ENCODE measurements at places on chromosomes 7 and 10.

- DNase-seq, result no peak
These were observed 28.5 kb downstream of the HSPA12A start for GRCh38 chr10:116713846-116714245.

DNA sequence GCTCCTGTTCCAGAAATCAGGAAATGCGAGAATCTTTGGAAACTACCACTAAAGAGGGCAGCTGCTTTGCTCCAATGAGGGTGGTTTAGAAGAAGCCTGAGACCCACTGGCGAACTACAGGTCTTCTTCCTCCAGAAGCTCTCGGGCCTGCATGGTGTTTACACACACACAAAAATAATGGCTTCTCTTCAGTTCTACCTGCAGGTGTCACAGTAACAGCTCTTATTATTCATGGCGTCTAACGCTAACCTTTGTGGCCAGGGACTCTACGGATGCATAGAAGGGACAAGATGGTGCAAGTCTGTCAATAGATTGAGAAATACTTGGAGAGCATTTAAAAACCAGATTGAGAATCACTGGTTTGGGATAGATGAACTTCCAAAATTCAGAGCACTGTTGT is 22.4 kb downstream of the GPR141 start:
- DNase-seq, result no peak

GRCh38 chr7:24069751-24070150 is 214.2 kb upstream of the NPY start:
- no peak for DNase-seq

GRCh38 chr10:77692782-77693181 is 55.2 kb upstream of the KCNMA1 start:
- DNase-seq, result no peak

DNA sequence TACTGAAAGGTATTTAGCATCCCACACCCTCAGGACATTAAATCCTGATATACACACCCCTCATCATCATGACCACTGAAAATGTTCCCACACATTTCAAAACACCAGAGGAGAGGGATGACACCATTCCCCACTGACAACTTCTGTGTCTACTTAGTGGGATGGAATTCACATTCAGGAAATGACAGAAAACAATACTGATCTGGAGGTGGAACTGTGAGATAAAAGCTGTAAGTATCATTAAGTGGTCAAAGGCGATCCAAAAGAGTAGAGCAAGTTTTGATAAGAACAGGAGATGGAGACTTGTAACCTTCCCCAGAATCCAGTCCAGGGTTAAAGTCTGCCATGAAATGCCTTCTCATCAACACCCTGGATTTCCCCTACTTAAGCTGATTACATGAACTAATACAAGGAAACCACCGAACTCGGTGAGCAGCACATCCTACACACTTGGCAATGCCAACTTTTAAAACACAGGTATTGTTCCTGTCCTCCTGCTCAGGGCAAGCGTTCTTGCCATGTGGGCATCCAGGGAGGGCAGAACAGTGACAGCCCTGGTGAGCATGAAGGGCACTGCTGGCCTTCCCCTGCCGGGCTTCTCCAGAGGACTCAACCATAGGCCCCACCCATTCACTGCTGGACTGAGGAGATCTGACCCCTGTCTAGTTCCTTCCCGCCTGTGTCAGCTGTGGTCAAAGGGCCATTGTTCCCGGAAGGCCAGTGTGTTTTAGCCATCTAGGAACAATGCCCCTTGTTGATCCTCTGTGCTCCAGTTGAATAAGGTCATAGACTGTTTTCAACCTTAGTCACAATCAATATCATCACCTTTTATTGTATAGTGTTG is 85.0 kb downstream of the SGMS1 start:
- DNase-seq, result no peak

DNA sequence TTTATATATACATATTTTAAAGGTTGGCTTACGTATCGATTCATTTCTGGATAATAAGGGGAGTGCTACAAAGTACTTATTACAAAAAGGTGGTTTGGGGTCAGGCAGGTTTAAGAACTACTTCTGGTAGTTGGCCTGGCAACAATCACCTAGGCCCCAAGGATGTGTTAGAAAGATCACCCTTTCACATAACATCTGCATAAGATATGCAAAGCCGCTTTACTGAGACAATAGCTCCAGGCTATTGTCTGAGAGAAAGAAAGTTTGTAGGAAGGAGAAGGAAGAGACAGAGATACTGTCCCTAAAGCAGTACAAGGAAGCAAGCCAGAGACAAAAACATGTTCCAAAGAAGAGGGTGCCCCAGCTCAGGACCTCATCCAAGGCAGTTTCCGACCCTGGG is 6.2 kb downstream of the PAXIP1 start:
- DNase-seq, result no peak

GRCh38 chr7:2701832-2702593 is 14.0 kb downstream of the AMZ1 start:
- no peak for DNase-seq

DNA sequence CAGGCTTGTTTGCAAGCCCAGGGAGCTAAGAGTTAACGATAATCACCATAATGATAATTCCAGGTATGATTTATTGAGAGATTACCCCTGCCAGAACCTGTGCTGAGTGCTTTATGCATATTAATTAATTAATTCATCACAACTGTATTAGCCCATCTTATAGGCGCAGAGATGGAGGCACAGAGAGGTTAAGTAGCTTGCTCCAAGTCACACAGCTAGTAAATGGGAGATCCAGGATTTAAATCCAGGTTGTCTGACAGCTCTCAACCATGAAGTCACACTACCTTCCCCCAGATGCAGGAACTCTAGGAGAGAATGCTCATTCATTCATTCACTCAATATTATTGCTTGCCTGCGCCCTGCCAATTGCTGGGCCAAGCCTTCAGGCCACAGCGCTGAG is 84.5 kb downstream of the FAM241B start:
- DNase-seq, result no peak

- no peak for DNase-seq
These were observed 513.0 kb downstream of the INHBA start for GRCh38 chr7:41189866-41190265.

- DNase-seq, result no peak
These were observed 320.5 kb downstream of the MAGI2 start for GRCh38 chr7:79132844-79133451.

- DNase-seq, result no peak
These were observed 296.3 kb upstream of the GALNT17 start for GRCh38 chr7:70835658-70836057.

DNA sequence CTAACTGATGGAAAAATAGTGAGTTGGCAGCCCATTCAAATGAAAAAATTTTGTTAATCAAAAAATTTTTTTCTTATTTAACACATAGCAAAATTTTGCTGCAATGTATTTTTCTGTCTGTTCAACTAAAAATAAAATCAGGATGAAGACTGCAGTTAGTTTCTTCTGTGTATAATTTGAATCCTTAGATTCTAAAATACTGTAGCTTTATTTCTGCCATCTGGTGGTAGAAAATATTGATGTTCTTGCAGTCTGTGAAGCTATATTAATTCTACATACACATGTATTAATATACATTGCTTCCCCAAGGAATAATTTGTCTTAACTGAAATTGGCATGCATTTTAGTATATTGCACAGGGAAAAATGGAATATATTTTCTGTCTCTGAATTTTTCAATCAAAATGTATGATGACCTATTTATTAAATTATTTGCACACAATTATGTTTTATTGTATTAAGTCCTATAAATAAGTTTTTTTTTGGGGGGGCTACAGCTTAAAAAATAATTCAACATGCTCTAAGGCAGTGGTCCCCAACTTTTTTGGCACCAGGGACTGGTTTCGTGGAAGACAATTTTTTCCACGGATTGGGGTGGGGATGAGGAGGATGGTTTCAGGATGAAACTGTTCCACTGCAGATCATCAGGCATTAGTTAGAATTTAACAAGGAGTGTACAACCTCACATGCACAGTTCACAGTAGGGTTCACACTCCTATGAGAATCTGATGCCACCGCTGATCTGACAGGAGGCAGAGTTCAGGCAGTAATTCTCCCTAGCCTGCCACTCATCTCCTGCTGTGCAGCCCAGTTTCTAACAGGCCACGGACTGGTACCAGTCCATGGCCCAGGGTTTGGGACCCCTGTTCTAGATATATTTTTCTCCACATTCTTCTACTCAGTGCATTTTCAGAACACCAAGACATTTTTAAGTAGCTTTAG is 119.4 kb downstream of the GNAT3 start:
- DNase-seq, result no peak

- no peak for DNase-seq
These were observed 9.0 kb downstream of the ETV1 start for GRCh38 chr7:13980474-13980873.

DNA sequence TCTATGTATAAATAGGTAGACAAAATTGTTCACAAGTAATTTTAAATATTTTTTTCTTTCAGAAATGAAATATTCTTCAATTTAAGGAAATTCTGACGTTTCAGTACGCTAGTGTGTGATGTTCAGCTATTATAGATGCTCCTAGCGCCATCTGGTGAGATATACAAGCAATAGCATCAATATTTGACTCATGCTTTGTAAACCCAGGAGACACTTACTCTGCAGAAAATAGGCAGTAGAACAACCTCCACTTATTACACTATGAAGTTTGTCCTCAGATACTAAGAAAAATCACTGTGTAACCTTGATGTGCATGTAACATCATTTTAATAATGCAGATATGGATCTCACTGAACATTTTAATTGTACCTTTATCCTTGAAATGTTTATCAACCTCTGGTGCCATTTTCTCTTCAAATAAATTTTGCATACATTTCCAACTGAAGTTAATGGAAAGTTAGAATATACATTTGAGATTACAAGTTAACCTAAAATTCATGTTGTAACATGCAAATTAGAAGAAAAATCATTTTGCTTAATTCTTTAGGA is 151.5 kb upstream of the FAM3C start:
- DNase-seq, result peak; percentile 75

GRCh38 chr7:16670021-16670420 is 24.0 kb downstream of the BZW2 start:
- DNase-seq, result no peak

- DNase-seq, result no peak
These were observed 31.6 kb upstream of the ZNF488 start for GRCh38 chr10:47415520-47416304.

DNA sequence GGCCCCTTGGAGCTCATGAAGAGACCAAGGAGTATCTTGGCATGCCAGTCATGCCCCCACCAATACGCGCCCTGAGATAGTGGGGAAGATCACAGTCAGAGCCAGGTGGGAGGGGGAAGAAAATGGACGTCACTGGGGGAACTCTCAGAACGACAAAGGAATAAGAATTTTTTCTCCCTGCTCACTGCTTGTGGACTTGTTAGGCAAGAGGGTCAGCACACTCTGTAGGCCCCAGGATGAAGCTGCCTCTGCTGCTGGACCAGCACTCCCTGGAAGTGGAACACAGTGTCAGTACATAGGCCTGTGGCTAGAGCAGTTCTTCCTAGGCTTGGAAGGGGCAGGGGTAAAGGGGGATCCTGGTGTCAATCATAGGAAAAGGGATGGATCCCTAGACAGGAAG is 46.5 kb downstream of the DRGX start:
- no peak for DNase-seq

DNA sequence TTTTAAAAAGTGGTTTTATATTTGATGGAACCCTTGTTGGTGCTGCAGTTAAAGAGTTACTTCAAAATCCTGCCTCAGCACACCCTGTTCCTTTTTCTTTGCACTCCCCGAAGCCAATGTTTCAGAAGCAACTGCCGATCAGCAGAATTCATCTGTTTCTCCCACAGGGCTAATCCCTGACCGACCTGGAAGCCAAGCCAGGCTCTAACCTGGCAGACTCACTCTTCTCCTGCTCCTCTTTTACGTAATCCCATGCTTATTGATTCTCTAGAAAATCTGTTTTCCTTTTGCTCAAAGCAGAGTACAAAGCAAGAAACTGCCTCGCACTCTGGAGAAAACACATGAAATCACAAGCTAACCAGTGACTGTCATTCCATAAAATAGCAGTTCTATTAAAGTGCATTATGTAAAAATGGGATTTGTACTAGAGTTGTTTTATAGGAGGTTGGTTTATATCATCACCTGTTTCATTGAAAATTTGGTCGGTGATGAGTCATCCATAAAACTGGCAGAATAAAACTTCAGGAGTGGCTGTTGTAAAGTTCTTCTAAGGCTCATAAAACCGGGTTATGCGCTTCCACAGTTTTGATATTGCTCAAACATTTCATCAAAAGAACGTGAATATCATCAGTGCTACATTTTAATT is 99.9 kb downstream of the CNTNAP2 start:
- DNase-seq, result no peak

GRCh38 chr10:24616536-24616935 is 107.2 kb downstream of the ARHGAP21 start:
- no peak for DNase-seq

DNA sequence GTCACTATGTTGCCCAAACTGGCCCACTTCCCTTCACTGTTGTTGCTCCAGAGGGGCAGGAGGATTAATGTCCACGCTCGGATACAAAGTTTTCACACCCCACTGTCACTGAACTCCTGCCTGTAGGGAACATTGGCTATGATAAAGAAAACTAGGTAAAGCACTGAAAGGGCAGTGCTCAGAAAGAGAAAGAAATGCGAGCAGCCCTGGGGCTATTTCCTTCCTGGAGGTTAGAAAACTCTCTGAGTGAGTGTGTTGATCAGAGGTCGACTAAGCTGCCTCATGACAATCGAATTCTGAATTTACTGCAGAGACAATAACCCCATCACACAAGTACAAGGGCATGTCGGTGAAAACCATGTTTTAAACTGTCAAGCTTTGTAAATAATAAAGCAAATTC is 227.2 kb upstream of the PITRM1 start:
- no peak for DNase-seq

DNA sequence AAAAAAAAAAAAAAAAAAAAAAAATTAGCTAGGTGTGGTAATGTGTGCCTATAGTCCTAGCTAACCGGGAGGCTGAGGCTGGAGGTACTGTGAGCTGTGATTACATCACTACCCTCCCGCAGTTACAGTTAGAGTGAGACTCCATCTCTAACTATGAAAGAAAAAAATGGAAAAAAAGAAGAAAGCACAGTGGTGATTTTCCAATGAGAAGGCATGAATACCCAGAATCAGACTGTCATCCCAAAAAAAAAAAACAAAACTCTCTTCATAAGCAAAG is 269.9 kb upstream of the MKLN1 start:
- peak; percentile 49 for DNase-seq

DNA sequence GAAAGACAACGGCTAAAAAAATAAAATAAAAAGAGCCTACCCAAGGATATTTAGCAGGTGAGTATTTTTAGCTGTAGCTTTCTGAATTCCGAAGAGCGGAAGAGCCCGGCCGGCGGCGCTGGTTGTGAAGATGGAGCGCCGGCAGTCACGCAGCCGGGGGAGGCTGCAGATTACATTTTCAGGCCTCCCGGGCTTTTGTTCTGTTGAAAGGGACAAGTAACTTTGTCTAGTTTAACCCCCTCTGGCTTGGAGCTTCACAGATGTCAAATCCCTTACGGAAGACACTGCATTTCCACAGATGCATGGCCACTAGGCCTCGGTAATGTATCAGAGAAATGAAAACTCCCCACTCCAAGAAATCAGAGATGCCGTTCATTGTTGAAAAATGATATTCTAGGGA is 497.6 kb upstream of the MKI67 start:
- DNase-seq, result no peak

GRCh38 chr7:132771301-132771730 is 195.0 kb upstream of the PLXNA4 start:
- DNase-seq, result no peak

- no peak for DNase-seq
These were observed 590.8 kb downstream of the AUTS2 start for GRCh38 chr7:70188901-70189650.

Measured in OCI-LY7 (cell line).